ENCODE measurements at places on chromosomes 2 and 18.

DNA sequence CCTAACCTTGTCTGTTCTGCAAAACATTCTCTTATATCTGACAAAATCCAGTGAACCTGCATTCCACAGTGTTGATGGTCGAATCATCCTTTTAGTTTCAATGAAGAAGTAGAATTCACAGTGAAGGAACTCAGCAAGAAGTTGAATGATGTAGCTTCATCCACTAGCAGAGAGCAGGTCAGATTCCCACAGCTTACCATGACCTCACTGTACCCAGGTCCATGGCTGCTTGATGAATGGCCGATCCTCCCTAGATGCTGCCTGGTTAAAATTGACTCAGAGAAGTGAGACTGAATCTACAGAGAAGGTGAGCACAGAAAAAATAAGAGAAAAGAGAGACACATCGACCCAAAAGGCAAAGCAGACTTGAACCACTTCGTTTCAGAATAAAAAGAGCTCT is 906.0 kb upstream of the CHAC2 start:
- no peak for DNase-seq

- no peak for DNase-seq
These were observed 92.2 kb upstream of the MCFD2 start for GRCh38 chr2:47007826-47008225.

- DNase-seq: no peak
These were observed 16.7 kb downstream of the SS18 start for GRCh38 chr18:26073758-26074157.

GRCh38 chr18:10297086-10297485 is 157.3 kb upstream of the APCDD1 start:
- no peak for DNase-seq

DNA sequence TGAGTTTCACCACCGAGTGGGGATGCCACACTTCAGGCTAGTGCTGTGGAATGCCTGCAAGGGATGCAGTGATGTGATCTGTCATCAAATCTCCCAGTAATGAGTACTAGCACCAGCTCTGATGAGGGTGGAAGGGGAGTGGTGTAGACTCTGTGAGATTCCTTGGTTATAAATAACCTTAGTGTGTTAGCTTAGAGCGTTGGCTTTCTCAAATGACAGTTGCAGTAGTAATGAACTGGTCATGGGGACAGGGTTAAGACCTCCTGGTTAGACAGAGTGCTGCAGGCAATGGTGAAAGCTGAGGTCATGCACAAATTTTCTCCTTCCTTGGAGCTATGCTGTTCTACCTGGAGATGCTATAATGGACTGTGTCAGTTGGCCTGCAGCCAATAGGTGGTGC is 1063.4 kb upstream of the CRIM1 start:
- no peak for DNase-seq

DNA sequence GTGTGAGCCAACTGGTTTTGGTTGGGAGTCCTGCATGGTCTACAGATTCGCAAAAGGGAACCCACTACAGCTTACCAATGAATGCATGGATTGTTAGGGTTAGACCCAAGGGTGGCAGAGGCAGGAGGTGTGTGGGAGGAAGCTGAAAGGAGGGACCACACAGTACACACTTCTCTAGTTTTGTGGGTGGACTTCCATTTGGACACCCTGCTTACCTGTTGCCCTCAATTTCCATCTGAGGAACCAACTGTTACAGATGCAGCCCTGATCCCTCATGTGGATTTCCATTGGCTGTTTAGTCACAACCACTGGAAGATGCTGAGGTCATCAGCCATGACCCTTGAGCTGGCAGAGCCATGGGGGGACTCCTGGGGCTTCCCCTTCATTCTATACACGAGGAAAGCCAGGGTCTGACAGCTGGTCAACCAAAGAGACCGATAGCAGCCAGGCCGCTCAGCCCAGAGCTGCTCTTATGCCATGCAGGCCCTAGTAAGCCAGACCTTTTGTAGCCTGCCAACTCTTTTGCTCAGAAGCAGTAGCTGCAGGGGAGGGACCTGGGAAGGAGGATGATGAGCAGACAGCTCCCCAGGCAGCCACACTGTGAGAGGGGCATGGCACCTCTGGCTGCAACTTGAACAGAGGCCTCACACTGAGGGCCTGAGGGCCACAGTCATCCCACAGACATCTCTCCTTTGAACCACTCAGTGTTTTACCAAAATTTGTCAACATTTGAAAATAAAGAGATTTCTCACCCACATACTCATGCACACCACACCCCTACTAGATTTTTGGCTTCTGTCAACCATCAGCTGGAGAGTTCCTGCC is 162.1 kb downstream of the SETBP1 start:
- DNase-seq: no peak

DNA sequence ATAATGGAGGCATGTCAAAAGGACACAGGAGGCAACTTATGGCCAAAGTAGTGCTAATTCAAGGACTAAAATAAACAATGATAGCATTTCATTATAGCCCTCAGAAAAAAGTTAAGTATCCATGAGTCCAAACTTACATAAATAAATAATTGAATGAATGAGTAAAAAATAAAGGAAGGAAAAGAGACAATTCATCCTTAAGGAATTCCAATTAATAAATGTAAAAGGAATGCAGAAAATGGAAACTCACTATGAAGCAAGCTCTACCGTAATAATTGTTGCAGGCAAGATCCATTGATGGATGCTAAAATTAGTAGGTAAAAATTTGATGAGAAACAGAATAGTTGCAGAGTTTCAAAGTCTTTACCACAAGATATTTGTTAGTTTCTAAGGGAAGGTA is 88.2 kb upstream of the RAPGEF4 start:
- DNase-seq: peak; percentile 50

GRCh38 chr2:144032566-144032965 is 487.4 kb downstream of the ZEB2 start:
- peak; percentile 98 for DNase-seq

GRCh38 chr2:226017537-226017936 is 618.0 kb downstream of the NYAP2 start:
- DNase-seq: no peak

GRCh38 chr2:8412586-8412985 is 269.3 kb upstream of the ID2 start:
- peak; percentile 43 for DNase-seq

GRCh38 chr2:8049176-8049575 is 632.7 kb upstream of the ID2 start:
- DNase-seq: no peak

GRCh38 chr2:177172034-177172880 is 40.3 kb upstream of the HNRNPA3 start:
- peak; percentile 23 for DNase-seq

DNA sequence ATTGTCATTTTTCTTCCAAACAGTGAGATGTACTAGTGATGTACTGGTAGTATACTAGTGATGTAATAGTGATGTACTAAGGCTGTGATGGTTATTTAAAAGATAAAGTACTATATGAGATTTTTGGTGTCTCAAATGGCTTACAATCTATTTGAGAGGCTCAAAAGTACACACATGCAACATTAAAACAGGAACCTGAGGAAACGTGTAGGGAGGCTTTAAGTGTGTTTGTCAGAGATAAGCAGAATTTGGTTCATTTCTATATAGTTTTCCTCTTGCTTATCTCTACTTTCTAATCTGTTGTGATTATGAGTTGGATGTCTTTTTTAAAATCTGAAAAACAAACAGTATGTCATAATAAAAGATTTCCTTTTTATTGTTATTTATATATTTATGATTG is 100.9 kb upstream of the SERTAD2 start:
- no peak for DNase-seq

DNA sequence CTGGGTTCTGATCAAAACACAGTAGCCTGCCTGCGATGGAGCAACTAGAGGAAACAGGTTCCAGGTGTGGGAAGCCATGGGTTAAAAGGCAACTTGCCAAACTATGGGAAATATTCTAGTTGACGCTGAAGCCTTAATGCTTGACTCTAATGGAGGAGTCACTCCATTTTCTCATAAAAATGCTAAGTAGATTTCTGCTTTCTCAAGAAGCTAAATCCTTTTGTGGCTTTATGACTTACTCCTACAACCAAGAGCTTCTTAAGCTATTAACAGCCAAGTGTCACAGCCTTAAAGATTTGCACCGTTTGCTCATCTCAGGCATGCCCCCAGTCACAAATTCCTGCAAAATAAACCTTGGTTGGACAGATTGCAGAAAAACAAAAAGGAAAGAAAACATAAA is 25.2 kb downstream of the ANKRD44 start:
- DNase-seq: no peak

GRCh38 chr2:88133875-88134274 is 6.0 kb upstream of the FABP1 start:
- no peak for DNase-seq

- DNase-seq: no peak
These were observed 129.7 kb downstream of the MYCN start for GRCh38 chr2:16069933-16070647.

DNA sequence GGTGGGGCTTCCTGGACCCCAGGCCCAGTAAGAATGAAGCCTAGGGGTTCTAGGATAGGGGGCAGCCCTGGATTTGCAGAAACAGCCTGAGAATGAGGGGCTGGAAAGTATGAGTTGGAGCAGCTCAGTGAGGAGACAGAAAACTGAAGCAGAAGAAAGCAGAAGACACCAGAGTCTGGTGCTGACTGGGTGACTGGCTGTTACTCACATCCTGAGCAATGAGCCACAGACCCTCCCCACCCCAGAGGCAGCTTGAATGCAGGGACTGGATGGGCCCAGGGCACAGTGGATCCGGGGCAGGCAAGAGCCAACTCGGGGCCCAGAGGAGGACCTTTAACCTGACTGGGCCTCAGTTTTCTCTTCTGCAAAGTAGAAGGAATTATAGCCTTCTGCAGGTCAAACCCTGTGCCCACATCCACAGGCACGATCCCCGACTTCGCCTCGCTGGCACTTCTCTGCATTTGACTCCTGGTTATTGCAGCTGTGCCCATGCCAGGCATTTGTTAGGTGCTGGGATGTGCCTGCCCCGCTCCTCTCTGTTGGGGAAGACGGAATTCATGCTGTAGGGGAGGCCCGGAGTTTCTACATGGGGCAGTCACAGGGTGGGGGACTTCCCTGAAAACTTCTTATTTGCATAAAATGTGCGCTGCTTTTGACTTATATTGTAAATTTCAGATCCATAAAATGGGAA is 8.5 kb downstream of the STEAP3 start:
- no peak for DNase-seq

DNA sequence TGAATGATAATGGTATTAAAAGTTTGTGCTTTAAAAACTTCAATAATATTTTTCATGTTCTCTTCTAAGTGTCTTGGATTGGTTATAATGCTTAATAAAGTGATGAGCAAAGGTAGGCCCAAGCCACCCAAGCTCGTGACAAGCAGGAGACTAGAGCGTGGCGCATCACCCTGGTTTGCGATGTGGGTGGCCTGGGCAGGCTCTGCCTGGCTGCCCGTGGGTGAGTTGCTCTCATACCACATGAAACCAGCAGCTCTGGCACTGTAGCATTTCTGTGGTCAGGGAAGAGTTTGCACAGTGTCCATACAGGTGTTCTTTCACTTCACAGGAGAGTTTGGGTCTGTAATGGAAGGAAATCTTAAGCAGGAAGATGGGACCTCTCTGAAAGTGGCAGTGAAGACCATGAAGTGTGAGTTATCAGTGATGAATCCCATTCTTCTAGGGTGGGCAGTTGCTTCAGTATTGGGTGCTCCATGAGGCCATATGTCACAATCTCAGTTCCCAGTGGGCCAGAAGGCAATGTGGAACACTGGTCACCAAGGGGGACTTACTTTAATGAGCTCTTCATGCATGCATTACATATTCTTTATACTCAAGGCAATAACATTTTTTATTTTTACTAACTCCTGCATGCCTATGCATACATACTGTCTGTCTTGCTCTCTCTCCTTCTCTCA is 51.4 kb upstream of the TMEM87B start:
- DNase-seq: no peak

- no peak for DNase-seq
These were observed 34.9 kb downstream of the AKAIN1 start for GRCh38 chr18:5162111-5162510.

DNA sequence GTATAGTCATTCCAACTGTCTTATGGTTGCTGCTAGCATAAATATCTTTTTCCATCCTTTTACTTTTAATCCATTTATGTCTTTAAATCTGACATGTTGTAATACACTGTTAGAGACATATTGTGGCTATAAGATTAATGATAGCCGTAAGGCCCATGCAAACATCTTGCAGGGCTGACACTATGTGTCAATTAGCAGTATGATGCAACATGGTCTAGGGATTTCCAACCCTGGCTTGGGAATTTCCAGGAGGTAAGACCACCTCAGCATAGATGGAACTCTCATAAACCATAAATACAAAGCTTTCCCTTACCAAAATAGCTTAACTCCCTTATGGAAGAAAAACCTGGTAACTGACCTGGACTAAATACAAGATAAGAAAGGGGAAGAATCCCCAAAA is 16.5 kb downstream of the SCLY start:
- DNase-seq: no peak

DNA sequence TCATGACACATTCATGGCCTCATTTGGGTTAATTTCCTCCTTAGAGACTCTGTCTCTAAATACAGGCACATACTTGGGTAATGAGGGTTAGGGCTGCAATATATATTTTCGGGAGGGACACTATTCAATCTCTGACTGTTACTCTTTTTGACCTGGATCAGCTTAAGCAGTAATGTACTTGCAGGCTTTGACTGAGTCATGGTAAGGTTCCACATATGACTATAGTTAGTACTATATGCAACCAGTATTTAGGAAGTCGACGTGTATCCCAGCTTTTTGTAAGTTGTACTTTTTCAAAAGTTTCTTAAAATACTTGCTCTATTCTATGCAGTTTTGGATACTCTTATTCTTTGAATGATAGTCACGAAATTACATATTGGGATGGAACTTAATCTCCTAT is 37.2 kb upstream of the CDH19 start:
- no peak for DNase-seq

DNA sequence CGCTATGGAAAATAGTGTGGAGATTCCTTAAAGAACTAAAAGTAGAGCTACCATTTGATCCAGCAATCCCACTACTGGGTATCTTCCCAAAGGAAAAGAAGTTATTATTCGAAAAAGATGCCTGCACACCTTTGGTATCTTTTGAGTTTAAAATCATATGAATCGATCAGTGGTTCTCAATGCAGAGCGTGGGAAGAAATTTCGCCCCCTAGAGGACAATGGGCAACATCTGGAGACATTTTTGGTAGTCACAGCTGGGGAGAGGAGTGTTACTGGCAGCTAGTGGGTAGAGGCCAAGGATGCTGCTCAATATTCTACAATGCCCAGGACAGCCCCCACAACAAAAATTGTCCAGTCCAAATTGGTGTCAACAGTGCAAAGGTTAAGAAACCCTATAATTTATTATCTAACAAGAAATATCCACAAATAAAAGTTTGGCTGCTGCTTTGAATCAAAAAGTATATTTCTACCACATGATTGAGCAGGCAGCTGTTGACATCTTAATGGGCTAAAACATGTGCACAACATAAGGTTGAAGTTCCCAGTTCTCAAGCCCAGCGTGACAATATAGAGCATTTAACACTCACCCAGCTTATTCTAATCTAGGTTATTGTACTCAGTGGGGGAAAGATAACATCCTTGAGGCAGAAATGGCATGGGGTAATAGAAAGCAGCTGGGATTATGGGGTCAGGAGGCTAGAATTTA is 425.7 kb downstream of the LRATD1 start:
- no peak for DNase-seq

GRCh38 chr2:11990576-11990975 is 244.1 kb downstream of the LPIN1 start:
- no peak for DNase-seq

GRCh38 chr18:58341916-58342315 is 287.0 kb downstream of the ALPK2 start:
- DNase-seq: no peak
